ENCODE measurements at places on chromosomes 11 and 22.

GRCh38 chr11:62556875-62557631, 10.4 kb upstream of the AHNAK start:
- DNase-seq = peak; percentile 67

DNA sequence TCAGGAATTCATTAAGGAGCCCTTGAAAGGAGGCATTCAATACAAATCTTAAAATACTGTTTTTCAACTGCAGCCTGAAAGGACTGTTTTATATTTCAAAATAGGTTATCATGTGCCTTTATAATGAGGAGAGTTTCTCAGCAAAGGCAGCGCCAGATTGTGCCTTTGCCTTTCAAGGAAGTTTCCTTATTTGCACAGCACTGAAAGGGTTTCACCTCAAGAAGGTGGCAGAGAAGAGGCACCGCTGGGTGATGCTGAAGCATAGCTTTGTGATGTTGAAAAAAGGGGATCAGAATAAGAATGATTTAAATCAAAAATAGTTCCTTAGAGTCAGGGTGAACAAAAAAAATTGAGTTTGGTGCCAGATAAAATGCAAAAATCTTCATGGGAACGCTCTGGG, 601.0 kb upstream of the KIRREL3 start:
- no peak for DNase-seq

DNA sequence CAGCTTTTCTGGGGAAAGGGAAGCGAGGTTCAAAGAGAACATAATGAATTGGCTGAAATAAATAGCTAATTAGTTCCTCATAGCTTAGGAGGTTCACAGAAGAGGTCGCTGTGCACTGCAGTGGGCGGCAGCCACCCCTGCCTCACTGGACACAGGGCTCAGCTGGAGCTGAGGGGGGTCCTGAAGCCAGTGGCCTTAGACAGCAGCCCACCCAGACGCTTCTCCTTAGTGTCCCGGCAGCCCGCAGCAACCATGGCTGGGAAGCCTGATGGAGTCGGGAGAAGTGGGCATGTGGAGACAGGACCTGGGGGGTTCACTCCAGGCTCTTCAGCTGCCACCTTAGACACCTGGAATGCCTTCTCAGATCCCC, 75.4 kb downstream of the TRIM29 start:
- DNase-seq = no peak

DNA sequence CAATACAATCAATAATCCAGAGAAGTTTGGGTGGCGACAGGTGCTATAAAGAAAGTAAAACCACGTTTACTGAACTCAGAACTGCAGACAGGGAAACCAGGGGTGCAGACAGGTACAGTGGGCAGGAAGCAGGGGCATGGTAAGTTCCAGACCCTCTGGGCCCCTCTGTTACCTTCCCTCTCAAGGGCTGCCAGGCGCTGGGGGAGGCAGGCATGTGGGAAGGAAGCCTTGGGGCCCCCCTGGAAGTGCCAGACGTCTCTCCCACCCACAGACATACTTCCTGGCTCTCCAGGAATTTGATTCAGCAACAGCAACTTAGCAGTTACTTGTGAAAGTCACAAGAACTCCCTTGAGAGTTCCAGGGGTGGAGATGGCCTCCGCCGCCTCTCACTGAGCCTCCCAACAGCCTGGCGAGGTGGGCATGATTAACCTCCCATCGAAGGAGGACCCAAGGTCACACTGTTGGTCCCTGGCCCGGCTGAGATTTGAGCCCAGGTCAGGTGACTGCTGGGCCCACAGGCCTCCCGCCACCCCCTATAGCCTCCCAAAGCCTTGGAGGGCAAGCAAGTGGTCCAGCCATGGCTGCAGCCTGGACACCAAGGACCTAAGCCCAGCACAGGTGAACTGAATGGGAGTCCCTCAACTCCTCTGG, 14.1 kb upstream of the TSKU start:
- no peak for DNase-seq

DNA sequence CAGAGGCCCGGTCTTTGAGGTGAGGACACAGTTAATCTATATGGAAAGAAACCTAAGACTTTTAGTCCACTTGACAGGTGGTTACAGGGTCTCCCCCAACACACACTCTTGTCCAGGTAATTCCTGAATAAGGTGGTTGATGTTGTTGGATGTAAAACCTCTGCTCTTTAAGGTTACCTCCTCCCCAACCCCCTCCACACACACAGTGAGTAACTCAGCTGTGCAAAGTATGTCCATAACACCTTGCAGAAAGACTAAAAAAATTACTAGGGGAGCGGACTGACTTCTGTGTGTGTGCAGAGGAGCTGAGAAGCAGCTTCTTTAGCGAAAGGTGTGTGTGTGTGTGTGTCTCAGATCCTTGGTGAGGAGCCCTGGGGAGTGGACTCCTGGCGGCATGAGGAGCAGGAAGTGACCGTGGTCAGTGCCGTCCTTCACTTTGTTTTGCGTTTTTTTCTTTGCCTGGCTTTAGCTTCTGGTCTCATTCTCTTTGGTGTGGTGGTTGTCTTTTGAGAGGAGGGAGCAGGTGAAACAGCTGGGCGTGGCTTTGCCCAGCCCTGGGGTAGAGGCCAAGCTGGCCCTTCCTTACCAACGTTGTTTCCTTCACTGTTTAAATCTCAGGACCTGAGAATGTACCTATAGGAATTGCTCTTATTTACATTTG, 1.7 kb downstream of the ZBED4 start:
- no peak for DNase-seq

GRCh38 chr11:127873478-127873877, 713.9 kb downstream of the ETS1 start:
- no peak for DNase-seq

DNA sequence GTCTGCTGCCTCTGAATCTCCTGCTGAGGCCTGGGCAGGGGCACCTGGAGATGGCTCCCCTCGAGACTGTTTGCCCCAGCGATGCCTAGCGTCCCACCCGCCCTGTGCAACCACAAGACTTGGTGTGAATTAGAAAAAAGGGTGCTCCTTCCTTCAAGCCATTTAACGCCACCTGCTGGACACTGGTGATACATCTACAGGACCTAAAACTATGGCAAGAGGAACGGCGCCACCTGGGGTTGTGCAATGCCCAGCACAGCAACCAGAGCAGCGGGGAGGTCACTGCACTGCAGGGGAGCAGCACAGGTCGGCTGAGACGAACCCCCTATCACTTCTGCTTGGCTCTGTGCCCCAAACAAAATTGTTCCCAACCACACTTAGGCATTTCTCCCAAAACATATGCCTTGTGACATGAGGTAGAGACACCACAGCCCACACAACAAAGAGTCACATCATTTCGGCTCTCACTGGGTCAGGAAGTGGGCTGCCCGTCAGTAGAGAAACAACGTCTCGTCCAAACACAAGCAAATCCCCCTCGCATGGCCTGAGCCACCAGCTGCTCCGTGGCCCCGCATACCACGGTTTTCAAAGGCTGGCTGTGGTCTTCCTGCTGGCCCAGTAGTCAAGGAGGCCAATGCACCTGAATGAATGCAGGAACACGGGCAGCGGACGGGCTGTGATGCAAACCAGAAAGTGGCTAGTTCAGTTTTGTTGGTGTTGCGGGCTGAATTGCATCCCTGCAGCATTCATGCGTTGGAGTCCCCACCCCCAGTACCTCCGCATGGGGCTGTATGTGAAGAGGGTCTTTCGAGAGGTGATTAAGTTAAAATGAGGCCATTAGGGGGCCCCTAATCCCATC, 171.9 kb downstream of the SHANK2 start:
- peak; percentile 67 for DNase-seq

DNA sequence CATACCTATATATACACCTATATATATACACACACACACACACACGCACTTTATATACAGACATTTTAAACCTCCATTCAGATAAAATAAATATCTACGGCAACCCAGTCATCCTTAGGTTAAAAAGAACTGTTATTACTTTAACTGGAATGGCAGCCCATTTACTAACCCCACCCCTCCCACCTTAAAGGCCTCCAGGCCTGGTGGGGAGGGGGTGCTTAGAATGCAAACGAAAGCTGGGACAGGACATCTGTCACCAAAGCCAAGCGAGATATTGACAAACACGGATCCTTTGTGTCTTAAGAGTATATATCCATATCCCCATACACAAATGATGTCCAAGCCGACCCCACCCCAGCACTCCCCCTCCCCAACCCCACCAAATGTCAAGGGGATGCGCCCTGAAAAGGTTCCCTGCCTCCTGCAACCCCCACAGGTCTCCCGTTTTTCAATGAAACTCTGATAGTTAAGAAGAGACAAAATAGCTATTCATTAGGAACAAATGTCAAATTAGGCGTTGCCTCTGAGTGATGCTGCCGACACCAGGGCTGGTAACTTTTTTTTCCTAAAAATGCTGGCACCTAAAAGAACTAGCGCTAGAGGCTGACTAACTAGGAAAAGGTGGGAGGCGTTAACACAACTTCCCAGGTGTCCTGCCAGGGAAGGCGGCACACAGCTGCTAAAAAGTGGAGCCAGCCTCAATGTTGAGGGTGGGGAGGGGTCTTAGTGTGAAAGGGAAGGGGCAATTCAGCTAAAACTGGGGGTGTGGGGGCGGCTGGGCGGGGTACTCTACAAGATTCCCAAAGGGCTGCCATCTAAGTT, 5.6 kb downstream of the MN1 start:
- no peak for DNase-seq

DNA sequence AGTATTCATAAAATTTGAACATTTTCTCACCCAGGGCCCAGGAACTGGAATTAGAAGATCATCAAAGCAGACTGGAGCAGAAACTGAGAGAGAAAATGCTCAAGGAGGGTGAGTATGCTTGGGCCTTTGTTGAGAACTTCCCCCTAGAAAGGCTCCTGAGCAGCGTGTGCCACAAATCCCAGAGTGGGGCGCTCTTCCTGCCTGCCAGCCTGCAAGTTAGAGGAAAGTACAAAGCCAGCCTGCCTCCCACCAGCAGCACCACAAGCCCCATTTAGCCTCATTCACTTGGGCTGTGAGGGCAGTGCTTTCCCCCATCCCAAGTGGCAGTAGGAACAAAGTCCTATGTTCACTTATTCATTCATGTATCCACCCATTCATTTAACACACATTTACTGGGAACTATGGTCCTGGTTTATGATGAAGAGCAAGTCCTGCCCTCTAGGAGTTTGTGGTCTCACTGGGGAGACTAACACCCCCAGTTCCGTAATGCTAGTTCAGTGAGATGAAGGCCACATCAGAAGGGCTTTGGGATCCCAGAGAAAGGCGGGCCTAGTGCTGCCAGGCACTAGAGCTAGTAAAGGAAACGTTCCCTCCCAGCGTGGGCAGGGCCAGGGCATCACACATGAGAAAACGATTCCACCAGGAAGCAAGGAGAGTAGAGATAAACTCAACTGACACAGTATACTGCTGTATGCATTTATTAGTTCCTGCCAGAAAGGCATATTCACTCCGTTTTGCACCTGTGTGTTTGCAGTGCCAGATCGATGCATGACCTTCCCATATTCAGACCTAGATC, 22.4 kb upstream of the PARVA start:
- DNase-seq = no peak

DNA sequence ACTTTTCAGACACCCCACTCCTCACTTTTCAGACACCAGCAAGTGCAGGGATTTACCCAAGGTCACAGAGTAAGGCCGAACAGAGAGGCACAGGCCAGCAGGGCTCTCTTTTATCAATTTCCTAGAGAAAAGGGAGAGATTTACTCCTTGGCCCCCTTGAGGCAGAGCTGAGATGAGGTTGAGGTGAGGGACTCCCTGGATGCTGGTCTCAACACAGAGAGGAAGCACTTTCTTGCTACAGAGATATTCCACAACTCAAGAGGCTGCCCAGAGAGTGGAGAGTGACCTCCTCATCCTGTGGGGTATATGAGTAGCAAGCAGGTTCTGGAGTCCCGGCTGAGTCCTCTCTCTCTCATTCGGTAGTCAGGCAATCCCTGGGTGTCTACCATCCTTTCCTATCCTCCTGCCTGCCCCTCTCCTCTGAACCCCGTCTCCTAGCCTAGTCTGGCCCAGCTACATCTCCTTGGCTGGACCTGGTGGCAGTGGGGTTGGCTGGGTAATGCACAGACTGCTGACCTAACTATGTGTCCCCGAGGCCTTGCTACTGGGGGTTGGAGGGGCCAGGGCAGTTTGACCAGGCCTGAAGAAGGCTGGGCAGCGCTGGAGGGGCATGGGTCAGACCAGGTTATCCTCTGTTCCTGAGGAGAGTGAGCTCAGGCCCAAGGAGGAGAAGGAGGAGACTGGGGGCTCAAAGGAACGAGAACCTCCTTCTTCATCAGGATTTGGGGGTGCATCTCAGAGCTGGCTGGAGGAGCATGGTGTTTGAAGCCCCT, 1.8 kb upstream of the ARHGEF17 start:
- no peak for DNase-seq

GRCh38 chr11:135069890-135070289, 657.8 kb upstream of the B3GAT1 start:
- DNase-seq = no peak

DNA sequence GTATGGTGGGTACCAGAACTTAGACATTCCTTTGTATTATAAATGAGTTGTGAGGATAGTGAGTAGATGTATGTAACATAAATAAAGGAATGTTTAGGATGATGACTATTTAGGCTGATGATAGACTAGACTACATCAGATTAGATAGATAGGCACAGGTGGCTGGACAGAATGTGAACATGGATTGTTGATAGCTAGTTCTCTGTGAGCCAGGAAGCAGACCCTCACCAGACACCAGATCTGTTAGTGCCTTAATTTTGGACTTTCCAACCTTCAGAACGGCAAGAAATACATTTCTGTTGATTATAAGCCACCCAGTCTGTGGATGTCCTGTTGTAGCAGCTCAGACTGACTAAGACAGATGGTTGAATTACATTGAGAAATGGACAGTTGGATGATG, 99.4 kb downstream of the SWAP70 start:
- DNase-seq = no peak

DNA sequence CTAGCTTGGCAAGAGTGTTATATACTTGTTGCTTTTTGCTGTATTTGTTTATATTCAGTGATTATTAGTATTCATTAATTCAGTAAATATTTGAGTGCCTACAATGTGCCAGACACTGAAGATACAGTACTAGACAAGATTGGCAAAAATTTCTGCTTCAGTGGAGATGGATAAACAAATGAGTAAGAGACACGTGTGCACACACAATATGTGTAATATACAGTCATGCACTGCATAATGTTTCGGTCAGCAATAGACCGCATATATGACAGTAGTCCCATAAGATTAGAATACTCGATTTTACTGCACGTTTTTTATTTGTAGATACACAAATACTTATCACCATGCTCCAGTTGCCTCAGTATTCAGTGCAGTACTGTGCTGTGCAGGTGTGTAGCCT, 104.9 kb upstream of the GAL start:
- no peak for DNase-seq

GRCh38 chr11:113884361-113884836, 9.0 kb upstream of the USP28 start:
- no peak for DNase-seq

- no peak for DNase-seq
Measured at GRCh38 chr22:36184433-36185025, 17.1 kb downstream of the APOL4 start.
